Effector memory CD4-positive, alpha-beta T cell (primary cell): ENCODE measurements at places on chromosomes 16 and 17.

DNA sequence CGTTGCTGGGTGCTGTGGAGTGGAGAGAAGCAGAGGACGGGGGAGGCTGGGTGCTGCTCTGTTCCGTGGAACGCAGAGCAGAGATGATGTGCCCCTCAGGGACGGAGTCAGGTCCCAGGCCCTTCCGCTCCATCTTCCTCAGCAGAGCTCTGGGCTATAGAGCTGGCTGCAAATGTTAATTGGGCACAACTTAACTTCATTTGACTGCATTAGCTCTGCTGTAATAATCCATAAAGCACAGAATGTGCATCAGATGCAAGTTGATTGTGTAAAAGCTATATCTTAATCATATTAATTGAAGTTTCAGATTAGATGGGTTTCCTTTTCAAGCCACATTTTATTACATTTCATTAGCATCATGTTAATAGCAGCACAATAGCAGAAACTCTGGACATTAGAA is 212.6 kb downstream of the ABCC12 start:
- DNase-seq: no peak

DNA sequence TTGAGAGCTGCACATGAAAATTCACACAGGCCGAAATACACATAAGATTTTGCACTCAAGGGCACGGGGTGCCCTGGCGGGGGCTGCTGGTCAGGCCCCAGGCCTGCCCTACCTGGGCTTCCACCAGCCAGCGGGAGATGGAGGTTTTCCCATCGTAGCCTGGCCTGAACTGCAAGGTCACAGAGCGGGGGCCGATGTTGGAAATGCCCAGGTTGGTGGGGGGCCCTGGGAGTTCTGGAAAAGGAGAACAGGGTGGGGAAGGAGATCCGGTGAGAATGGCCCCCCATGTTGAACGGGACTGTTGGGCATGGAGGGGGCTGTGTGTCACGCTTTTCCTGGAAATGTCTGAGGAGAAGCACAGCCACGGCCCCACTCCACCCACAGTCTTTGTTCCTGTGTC is 87.3 kb upstream of the CDC42EP4 start:
- no peak for DNase-seq

DNA sequence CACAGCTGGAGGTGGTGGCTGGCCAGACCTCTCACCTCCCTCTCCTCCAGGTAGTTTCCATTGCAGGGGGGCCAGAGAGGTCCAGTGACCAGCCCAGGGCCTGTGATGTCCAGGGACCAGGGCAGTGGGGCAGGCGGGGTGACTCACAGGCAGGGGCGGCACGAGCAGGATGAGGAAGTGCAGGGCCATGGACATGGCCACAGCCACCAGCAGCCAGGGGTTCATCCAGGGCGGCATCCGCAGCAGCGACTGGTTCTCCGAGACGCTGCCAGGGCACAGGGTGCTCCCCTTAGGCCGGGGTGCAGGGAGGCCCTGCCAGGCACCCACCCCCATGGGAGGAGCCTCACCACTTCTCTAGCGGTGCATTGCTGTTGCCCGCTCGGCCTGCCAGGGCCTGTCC is 12.9 kb upstream of the P2RX1 start:
- no peak for DNase-seq

GRCh38 chr16:79081297-79082066 is 519.1 kb downstream of the MAF start:
- DNase-seq: no peak

GRCh38 chr16:68408967-68409366 is 39.3 kb downstream of the SMPD3 start:
- DNase-seq: no peak

DNA sequence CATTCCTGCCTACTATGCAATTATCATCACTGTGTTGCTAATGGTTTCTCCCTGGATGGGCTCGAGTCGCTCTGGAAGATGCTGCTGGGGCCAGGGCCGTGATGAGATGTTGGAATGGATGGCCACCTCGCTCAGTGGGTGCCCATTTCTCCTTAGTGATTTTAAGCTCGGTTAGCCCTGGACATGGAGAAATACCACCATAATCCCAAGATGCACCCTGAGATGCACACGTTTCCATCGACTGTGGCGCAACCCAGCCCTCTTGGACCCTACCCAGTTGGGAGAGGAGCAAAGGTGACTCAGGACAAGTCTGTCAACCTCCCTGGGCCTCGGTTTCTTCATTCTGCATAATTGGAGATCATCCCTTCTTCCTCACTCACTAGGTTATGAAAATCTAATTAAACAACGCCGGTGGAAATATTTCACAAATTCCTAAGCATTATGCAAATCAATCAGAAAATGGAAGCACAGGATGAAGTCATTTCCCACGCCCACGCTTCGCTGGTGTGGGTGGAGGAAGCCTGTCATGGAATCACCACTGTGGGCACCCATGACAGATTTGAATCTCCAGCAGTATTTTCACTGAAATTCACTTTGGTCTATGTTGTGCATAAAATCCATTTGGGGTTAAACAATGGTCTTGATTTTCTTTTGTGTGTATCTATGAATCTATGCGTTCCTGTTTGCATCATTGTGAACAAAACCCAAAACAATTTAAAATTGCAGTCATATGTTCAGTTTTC is 195.2 kb downstream of the AXIN2 start:
- DNase-seq: no peak

GRCh38 chr17:62032480-62032879 is 32.6 kb downstream of the MED13 start:
- DNase-seq: no peak

GRCh38 chr17:8056232-8056975 is 17.5 kb downstream of the ALOX15B start:
- no peak for DNase-seq

DNA sequence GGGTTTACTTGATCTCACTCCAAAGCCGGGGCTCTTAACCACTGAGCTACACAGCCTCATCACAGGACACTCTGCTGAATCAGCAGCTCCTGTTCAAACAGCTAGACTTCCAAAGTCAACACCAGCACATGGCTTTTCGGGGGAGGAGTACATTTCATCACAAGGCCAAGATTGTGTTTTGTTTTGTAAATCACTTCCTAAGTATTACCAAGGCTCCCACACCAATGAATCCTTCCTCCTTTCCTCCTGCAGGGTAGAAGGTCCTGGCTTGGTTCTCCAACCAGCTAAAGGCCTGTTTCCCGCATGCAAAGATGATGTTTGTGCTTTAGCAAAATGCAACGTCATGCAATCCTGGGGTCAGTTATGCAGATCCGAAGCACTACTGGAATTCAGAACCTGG is 152.5 kb downstream of the XYLT1 start:
- DNase-seq: no peak

DNA sequence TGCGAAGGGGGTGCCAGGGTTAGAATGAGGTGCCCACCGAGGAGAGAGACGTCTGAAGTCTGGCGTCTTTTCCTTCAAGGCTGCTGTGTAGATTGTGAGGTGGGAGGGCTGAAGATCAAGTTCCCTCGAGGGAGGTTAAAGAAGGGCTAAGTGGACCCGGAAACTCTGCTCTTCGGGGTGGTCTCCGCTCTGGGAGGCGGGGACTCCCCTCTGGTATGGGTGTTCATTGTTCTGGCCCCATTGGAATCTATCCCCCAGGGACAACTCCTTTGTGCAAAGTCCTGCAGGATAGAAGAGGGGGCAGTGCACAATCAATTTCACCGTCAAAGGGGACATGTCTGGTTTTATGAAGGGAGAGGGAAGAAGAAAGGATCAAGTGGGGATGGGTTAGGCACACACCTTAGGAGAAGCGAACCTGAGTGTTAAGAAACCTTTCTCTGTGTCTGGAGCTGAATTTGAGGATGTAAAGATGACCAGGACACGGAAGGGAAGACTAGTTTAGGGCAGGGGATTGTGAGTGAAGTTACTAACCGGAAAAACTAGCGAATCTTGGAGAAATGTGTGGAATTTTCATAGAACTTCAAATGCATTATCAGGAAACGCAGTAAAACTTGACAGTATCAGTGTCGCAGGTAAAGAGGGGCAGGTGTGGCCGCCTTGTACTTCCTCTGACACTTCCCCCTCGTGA is 809 bp upstream of the RAB34 start:
- DNase-seq: no peak

- peak; percentile 41 for DNase-seq
Measured at GRCh38 chr16:28317040-28317880, 24.9 kb downstream of the SBK1 start.

DNA sequence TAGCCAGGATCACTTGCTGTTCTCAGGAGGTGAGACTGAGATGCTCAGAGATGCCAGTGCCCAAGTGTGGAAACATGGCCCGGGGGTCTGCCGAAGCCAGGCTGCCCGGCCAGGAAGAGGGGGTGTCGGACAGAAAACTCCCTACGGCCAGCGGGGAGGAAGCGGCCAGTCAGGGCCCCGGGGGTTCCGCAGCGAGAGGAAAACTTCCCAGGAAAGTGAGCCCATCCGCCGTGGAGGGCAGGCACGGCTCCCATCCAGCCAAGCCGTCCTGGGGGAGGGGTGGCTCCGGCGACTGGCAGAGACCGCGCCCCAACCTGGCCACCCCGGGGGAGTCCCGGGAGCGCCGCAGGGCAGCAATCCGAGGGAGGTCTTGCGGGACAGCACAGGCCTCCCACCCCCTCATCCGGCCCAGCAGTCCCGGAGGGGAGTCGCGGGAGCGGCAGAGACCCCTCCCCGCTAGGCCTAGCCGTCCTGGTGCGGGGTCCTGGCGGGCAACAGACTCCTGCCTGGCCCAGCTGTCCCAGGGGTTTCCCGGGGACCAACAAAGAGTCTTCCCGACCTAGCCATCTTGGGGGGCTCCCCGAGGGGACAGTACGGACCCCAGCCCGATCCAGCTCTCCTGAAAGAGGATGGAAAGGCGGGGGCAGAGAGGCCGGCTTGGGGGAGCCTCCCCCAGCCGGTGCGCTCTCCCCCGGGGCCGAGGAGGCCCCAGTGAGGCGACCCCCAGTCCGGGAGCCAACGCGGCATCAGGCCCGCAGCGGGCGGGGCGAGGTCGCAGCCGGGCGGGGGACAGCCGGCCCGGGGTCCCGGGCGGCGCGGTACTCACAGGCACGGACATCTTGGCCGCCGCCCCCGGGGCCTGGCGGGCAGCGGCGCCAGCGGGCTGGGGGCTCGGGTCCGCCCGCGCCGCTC is 13.8 kb upstream of the BCAR1 start:
- no peak for DNase-seq

GRCh38 chr17:49258394-49258793 is 27.8 kb upstream of the PHOSPHO1 start:
- DNase-seq: no peak

DNA sequence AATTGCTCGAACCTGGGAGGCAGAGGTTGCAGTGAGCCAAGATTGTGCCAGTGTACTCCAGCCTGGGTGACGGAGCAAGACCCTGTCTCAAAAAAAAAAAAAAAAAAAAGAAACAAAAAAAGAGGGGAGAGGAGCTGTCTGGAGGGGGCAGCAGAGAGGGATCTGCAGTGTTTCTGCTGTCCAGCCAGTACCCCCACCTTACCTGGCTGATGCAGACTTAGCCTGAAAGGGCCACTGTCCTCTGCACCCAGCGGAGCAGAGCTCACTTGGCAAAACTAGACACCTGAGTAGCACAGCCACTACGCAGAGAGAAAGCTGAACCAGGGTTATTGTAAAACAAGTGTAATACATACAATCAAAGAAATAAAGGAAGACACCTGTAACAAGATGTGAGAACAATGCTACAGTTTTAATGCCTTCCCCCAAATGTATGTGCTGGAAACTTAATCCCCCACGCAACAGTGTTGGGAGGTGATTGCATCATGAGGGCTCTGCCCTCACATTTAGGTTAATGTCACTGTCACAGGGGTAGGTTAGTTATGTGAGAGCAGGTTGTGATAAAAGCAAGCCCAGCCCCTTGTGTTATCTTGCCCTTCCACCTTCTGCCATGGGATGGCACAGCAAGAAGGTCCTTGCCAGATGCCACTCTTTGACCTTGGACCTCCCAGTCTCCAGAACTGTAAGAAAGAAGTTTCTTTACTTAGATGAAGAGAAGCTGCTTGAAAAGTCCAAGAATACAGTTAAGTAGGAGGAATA is 211.2 kb downstream of the RPTOR start:
- DNase-seq: no peak

GRCh38 chr16:24701521-24701951 is 27.9 kb upstream of the TNRC6A start:
- DNase-seq: no peak

DNA sequence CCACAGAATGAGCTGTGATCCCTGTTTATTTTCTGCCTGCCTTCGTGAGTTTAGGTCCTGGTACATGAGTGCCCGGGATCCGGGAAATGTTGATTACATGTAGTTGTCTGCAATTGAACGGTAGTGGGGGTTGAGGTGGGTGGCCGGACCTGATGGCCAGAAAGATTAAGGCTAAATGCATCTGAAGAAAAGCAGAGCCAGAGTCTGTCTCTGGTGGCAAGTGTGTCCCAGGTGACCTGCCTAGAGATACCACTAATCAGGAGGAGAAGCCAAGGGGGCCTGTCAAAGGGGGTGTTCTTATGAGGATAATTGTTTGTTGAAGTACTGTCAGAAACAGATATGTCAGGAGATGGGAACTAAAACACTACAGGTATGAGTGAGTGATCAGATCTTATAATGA is 154.0 kb upstream of the ASIC2 start:
- no peak for DNase-seq

DNA sequence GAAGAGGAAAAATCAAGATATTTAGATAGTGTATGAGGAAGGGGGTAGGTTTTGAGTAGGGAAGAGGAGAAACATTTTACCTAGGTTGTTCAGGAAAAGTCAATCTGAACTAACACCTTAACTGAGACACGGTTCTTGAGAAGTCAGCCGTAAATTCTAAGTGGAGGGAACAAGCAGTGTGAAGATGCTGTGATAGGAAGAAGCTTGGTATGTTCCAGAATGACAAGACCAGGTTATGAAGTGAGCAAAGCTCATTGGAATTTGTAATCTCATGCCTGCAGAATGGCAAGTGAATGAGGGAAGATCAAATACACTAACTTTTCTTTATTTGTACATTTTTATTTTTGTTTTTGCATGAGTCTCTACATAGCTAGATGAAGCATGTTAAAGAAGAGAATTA is 307.6 kb downstream of the ZFHX3 start:
- no peak for DNase-seq

GRCh38 chr17:31415004-31415454 is 23.6 kb downstream of the RAB11FIP4 start:
- DNase-seq: no peak

DNA sequence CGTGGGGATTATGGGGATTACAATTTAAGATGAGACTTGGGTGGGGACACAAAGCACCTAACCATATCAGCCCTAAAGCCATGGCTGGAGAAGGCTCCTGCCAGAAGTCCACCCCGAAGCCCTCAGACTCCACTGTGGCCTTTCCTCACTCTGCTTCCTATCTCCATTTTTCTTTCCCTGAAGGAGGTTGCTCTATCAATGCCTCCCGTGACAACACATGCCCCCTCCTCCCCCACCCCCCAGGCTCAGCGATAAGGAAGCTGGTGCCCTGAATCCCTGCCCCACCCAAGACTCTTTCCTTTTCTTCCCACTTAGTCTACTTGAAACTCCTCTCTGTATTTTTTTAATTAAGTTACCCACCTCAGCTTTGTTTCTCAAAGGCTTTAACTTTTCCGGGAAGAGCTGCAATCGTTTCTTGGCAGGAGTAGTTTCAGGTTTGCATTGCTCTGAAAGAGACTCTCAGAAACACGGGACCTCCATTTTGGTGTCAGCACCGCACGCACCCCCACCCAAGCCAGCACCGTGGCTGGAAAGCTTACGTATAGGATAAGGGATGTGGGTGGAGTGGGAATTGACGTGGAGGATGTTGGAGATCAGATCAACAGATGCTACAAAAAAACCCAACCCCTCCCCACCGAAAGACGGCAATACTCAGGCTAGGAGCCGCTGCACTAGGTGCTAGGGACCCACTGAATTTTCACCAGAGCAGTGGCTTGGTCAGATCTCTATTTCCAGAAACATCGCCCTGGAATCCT is 15.2 kb upstream of the CA4 start:
- no peak for DNase-seq

- DNase-seq: no peak
Measured at GRCh38 chr16:11045441-11045840, 101.1 kb downstream of the CLEC16A start.

- DNase-seq: no peak
Measured at GRCh38 chr16:52492789-52493357, 54.1 kb downstream of the TOX3 start.
